Activated CD4-positive, alpha-beta T cell treated with anti-CD3 and anti-CD28 coated beads for 48 hours (primary cell): ENCODE measurements at places on chromosomes 1 and 21.

DNA sequence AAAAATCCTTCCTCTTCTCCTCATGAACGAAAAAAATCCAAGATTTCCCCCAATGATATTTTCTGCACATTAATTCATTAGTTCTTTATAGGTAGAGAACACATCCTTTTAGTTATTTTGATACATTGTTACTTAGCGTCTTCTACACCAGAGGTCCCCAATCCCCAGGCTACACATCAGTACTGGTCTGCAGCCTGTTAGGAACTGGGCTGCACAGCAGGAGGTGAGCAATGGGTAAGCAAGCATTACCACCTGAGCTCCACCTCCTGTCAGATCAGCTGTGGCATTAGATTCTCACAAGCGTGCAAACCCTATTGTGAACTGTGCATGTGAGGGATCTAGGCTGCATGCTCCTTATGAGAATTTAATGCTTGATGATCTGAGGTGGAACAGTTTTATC is 13.0 kb downstream of the EXTL2 start:
- no peak for DNase-seq

- DNase-seq, result peak; percentile 70
These were observed 312.3 kb upstream of the FAM78B start for GRCh38 chr1:166479052-166479631.

- no peak for DNase-seq
These were observed 555.4 kb upstream of the NEGR1 start for GRCh38 chr1:72837781-72838180.

GRCh38 chr1:172359491-172359999 is 60.9 kb upstream of the C1orf105 start:
- DNase-seq, result no peak

DNA sequence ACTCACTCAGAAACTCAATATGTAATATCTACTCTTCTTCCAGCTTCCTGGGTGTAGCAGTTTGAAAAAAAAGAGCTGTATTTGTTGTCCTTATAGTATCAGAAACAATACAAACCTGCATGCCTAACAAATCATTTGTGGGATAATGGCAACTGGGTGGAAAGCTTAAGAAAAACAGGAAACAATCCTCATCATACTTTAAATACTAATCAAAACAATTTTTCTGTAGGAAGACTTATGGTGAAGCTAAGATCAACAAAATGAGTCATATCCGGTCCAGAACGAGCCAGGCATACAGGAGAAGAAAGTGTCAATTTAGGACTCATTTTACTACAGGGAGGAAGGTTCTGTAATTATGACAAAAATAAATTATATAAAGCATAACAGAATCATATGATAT is 181.8 kb upstream of the ADGRL4 start:
- no peak for DNase-seq

DNA sequence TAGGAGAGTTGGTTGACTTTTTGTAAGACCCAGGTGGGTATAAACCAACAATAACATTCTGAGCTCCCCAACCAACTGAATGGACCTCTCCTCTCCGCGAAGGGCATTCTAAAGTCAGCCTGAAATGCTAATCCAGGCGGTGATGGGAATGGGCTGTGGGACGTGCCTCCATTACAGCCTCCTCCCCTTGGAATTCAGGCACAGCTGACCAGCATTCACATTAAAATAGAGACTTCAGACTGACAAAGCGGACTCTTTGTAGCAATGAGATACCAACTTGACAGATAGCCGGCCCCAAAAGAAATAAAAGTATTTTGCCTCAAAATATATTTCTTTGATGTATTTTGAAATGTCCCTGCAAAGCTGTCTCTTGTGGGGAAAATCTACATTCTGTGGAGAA is 101.7 kb downstream of the KIF26B start:
- DNase-seq, result no peak

- DNase-seq, result no peak
These were observed 150.3 kb downstream of the NUF2 start for GRCh38 chr1:163471779-163472650.

GRCh38 chr1:33246171-33246570 is 10.1 kb upstream of the ZNF362 start:
- no peak for DNase-seq

- no peak for DNase-seq
These were observed 1.7 kb downstream of the SNAP47 start for GRCh38 chr1:227736814-227737432.

DNA sequence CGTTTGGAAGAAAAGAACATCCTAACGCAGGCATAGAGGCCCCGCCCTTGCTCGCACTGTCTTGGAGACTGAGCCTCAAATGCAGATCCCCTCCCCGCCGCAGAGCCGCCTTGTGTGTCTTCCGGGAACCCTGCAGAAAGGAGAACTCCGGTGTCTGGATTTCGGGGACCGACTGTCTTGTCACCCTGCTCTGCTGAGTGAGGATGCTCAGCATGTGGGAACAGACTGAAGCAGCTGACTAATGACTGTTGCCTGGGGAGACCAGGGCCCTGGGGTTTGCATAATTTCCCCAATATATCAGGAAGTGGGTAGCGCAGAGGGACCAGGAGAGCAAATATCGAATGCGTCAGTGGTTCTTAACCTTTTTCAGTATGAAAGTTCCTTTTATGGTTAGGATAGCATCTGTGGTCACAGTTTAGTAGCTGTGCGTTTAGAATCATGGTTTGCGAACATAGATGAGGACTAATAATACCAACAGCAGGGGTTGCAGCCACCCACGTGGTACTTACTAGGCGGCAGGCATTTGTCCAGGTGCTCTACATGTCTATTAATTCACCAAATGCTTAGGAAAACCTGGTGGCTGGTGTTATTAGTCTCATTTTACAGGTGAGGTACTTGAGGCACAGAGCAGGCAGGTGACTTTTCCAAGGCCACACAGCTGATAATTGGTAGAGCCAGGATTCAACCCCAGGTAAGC is 14.3 kb downstream of the GPR137B start:
- peak; percentile 28 for DNase-seq
